Stimulated activated CD8-positive, alpha-beta memory T cell treated with anti-CD3 and anti-CD28 coated beads, Interleukin-15, amount 100 ng/mL, for 4 hours (primary cell): ENCODE measurements at places on chromosomes 1 and 21.

DNA sequence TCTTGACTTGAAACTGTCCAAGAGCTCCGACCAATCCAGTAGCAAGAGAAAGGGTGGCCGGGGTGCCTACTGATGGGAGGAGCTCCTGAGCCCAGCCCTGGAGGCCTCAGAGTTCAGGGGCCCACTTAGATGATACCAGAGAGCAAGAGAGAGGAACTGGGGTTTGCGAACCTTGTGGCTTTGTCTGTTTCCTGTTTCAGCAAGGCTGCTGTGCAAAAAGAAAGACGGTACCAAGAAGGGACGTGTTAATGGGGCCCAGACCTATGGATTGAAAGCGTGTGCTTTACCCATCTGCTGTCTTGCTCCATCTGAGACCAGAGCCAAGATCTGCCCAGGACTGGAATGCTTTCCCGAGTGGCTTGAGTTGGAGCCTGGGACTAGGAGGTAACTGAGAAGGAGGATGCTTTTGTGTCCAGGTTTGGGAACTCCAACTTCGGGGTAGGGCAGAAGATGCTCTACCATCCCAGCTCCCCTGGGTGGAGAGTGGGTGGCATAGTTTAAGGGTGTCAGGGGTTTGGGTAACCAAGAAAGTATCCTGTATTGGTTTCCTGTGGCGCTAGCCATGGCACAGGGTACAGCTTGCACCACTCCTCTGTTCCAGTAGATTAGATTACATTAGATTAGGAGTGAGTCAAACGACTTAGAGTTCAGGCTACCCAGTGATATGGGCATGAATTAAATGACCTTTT, at the start of gene TRAF3IP3:
Gene TRAF3IP3 (plus strand): TSS at position 128 of the 689 bp plus-strand sequence. CDS start 3,987 bp downstream, outside the sequence.
- DNase-seq: no peak

GRCh38 chr21:15421947-15422346, 307.8 kb upstream of the USP25 start:
- DNase-seq: no peak

GRCh38 chr1:61477301-61477700, 247.6 kb downstream of the TM2D1 start:
- DNase-seq: no peak

DNA sequence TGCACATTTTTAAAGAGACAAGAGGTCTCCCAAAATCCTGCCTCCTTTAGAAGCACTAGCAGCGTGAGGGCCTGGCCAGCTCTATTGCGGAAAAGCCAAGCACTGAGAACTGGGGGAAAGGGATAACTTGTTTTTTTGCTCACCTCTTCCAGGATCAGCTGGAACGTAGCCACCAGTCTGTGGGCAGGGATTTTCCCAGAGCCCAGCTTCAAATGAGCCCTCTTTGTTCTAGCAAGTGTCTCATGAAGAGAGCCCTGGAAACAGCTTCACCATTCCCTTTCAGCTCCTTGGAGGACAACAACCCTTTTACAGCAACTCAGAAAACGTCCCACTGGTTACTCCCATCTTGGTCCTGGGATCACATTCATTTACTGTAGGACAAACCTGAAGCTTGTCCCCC, 195.4 kb downstream of the LMX1A start:
- DNase-seq: no peak

DNA sequence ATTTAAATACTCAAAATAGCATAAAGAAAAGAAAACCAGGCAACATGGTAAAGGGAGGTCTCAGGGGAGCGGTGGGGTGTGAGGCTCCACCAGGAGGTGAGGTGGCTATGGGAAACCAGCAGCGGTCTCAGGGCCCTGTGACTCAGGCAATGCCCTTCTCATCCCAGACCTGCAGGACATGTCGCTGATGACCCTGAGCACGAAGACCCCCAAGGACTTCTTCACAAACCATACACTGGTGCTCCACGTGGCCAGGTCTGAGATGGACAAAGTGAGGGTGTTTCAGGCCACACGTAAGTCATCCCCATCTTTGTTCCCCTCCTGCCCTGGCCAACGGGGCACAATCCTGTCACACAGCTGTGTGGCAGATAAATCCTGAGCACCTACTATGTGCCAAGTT, 31.5 kb downstream of the PADI4 start:
- DNase-seq: no peak

DNA sequence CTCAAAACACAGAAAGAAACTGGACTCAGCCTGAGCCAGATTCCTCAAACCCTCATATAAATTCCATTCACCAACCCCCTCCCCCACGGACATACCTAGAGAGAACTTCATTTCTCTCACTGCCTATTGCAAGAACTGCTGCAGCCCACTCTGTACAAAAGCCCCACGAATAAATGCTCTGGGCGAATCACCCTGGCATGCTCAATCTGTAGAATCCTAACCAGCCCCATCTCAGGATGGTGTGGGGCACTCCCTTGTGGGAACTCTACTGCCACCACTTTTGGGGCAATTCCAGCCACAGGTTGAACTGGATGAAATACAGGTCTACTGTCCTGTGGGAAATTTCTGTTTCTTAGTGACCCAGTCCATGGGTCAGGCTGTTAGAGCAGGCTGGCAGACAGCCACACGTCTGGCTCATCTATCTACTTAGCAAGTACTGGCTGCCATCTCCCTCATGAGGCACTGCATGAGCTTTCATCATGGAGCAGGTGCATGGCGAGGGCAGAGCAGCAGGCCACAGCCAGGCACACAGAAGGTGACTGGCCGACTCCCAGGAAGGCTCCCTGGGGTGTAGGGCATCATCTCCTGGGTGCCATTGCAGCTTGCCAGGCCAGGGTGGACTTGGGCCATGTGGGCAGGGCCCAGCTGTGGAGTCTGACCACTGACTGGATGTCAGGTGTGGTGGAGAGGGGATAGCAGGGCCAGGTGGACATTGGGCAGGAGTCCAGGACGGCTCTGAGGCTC, 1.6 kb upstream of the C1orf35 start:
- no peak for DNase-seq

GRCh38 chr1:107538502-107538901, 397.7 kb downstream of the NTNG1 start:
- no peak for DNase-seq

DNA sequence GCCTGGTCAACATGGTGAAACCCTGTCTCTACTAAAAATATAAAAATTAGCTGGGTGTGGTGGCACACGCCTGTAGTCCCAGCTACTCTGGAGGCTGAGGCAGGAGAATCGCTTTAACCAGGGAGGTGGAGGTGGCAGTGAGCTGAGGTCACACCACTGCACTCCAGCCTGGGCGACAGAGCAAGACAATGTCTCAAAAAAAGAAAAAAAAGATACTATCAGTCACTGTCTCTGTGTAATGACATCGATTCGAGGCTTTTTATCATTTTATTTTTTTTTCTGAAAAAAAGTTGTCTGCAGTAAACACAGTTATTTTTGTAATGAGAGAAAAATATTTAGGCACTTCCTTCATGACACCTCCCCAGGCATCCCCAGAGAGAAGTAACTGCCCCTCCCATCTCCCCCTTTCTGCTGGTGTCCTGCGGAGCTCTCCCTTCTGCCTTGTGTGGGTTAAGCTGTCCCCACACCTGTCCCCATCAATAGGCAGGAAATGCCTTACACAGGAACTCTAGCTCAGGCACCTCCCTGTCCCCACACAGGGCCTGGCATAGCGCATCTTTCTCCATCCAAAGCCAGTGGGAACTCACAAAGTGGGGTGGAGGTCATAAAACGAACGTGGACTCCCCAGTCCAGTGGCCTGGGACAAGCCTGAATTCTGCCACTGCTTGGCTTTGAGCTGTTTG, 132.0 kb downstream of the SYF2 start:
- DNase-seq: no peak

GRCh38 chr1:113036639-113037321, 36.2 kb upstream of the LRIG2 start:
- DNase-seq: no peak
